ENCODE measurements at places on chromosomes 3 and 15.

DNA sequence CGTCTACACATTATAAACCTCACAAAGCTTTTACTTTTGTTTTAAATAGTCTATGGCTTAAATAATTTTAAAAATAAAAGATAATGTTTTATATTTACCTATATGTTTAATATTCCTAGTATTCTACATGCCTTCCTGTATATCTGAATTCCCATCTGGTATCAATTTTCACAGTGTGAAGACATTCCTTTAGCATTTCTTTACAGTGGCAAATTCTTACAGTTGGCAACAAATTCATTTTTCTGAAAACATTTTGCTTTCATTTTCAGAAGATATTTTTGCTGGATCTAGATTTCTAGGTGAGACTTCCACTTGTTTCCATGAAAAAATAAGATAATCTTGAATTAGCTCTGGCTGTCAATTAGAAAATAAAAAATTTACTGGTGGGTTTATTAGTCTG lies 471.4 kb upstream of the NAALADL2 start:
- no peak for DNase-seq

DNA sequence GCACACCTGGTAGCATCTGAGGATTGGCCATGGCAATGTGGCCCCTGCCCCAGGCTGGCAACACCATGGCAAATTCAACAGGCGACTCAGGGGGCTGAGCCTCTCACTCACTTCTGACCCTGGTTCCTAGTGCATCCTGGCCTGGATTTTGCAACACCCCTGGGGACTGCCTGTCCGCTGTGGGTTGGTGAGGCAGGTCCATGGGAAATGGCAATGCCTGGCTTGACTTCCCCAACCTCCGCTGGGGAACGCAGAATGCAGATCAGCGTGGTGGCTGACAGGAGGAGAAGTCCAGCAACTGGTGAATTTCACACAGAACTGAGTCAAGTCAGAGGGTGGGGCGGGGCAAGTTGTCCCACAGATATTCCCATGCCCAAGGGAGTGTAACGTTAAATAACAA lies 3.9 kb upstream of the PSTPIP1 start:
- DNase-seq = peak; percentile 62

- DNase-seq = no peak
These were observed 146.6 kb downstream of the SERPINI1 start for GRCh38 chr3:167882057-167882667.

- DNase-seq = no peak
These were observed 45.5 kb downstream of the SLC28A1 start for GRCh38 chr15:84929795-84930603.

DNA sequence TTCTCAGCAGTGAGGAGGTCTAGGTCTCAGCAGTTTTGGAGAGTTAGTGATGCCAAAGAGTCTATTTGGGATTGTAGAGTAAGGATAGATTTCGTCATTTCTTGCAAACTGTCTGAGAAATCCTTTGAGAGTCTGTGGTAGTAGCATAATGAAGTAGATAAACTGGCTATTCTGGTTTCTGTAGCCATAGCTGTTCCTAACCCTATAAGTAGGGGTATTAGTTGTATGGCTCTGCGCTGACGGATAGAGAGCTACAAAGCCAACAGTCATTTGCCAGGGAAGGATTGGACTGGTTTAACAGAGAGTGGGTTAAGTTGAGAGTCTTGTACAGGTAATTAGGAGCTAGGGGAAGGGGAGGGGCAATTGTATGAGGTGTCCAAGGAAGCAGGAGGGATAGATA lies 50.6 kb downstream of the KLHDC8B start:
- no peak for DNase-seq

- no peak for DNase-seq
These were observed 21.8 kb downstream of the METTL6 start for GRCh38 chr3:15405448-15406050.

GRCh38 chr15:51044037-51044727 lies 50.5 kb downstream of the TNFAIP8L3 start:
- DNase-seq = no peak

DNA sequence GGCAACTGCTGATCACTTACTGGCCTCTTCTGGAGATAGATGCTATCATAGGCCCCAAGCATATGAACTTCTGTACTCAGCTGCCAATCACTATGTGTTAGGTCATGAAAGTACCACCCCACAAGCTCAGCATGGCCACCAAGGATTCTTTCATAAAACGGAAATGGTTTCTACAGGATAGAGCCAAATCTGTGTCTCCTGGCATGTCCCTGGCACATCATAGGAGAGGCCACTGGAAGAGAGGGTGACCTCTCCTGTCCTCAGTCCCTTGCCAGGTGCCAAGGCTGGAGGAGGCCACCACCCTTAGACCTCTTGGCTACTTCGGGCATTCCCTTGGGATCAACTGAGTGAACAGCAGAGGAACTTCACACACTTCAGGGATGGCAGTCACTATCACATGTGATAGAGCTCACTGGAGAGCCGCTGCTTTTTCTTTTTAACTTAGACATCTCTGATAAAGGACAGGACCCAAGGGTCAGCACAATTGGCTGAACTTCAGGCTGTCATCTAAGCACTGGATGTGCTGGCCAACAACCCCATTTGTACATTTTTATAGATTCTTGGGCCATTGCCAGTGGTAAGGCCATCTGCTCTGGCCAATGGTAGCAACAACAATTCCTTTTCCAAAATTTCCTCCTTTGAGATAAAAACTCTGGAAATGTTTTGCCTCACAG lies 425.2 kb downstream of the SQOR start:
- DNase-seq = no peak

- DNase-seq = peak; percentile 52
These were observed 4.7 kb downstream of the NCKIPSD start for GRCh38 chr3:48680811-48681540.

DNA sequence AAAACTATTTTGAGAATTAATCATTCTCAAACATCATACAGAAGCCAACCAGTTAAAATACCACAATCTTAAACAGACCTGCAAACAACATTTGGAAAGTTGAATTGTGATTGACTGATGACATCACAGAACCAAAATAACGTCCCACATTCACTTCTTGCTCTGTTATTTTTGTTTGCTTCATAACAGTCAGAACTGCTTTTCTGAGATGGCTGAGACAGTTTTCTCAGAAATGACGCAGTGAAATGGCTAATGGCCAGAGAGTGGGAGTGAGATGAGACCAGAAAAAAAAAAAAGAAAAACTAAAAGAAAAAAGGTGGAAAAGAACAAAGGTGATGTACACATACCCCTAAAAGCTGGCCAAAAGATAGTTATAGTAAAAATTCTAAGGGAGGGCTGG lies 1061.2 kb downstream of the FHIT start:
- DNase-seq = no peak

- DNase-seq = peak; percentile 69
These were observed 38.2 kb downstream of the PCSK6 start for GRCh38 chr15:101451266-101451799.

DNA sequence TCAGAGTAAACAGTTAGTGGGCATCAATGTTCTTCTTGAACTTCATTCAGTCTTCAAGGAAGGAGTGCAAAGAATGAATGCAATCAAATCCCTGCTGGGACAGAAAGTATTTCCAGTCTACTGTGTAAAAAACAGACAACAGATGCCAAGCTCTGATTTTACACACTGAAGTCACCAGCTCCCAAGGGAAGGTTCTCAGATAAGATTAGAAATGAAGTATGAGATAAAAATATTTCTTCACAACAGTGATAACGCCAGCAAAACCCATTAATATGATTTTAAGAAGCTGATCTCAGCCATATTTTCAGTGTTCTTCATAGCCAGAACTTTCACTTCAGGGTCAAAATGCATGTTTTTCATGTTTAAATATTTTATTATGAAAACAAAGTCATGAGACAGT lies 265.6 kb downstream of the CTNNB1 start:
- no peak for DNase-seq

GRCh38 chr15:27679203-27679602 lies 419.9 kb downstream of the OCA2 start:
- DNase-seq = no peak

DNA sequence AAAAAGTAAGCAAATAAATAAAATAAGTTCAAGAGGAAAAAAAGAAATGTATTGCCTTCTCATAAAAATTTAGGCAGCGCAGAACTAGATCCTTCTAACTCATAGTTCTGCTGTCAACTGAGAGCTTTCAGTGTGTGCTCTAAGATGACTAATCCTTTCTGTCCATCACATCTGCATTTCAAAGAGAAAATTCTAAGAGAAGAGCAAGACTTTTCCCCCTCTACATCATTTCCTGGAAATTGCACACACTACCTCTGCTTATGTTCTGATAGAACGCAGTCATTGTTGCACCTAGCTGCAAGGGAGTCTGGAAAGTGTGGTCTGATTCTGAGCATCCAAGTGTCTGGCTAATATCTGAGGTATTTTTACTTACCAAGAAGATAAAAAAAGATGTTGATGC lies 39.6 kb upstream of the SLCO3A1 start:
- no peak for DNase-seq

GRCh38 chr15:80823995-80824394 lies 44.8 kb downstream of the CEMIP start:
- peak; percentile 35 for DNase-seq

DNA sequence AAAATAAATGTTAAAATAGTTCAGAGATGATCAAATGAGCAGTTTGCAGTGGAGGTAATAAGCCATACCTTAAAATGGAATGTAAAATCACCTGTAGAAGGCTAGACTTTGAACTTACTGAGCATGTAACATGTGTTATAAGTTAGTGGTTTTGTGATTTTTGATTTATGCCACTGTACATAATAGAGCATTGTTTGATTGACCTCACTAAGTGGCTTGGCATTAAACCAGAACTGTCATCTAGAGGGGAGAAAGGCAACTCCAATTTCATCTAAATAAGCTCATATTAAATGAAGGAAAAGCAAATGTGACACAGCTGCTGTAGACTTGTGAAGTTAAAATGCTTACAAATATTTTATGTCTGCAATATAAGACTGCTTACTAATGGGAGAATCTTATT lies 387.9 kb downstream of the ZIC1 start:
- DNase-seq = no peak

- no peak for DNase-seq
These were observed 129.5 kb upstream of the BHLHE40 start for GRCh38 chr3:4849739-4850138.

GRCh38 chr3:52882377-52882776 lies 15.0 kb downstream of the STIMATE start:
- DNase-seq = no peak

GRCh38 chr15:69535101-69535638 lies 82.6 kb downstream of the RPLP1 start:
- no peak for DNase-seq

DNA sequence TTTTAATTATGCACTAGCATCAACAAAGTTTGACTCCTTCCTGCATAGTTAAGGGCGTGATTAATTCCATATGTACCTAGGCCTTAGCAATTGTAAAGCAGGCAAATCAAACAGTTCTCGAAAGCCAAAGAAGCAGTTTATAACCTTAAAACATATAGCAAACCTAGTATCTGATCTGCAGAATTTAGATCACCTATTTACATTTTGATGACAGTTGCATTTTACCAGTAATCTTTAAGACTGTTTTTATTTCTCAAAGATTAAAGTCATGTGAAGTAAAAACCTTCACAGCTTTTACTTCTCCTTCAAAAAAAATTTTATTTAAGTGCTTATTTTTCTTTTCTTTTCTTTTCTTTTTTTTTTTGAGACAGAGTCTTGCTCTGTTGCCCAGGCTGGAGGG lies 20.9 kb upstream of the UBP1 start:
- DNase-seq = no peak

DNA sequence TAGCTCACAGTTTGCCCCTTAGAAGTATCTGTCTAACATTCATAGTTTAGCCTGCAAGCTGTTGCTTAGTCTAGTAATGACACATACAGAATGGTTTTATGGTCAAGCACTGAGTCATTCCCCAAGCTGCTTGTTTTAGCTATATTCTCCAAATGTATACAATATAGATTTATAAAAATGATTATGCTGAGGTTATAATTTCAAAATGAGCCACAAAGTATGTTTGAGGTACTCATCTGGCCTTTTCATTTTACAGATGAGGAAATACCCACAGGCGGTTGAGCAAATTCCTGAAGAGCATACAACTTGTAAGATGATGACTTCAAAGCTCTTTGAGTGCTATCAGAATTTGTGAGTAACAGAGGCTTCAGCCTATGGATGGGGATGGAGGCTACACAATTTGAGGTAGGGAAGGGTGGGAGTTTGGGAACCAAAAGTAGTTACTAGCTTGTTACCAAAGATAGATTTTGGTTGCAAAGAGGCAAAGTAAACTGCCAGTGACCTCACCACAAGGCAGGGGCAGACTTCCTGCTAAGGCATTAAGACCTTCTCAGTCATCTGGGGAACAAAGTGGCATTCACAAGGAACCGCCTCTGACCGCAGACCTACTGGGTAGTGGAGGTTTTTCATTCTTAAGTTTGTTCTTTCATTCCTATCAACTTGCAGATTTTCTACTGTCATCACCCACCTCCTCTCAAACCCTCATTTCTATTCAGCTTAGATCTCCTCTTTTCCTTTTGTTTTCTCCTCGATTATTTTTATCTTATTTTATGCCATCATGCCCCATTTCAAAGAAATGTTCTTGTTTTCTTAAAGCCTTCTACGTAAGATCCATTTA lies 257.2 kb upstream of the NECTIN3 start:
- peak; percentile 39 for DNase-seq

- no peak for DNase-seq
These were observed 12.4 kb upstream of the ZMAT3 start for GRCh38 chr3:179083977-179084376.
